Endothelial cell (in vitro differentiated cells): ENCODE measurements at places on chromosomes 3 and 15. TPM values are rescaled to one million over a fixed set of nuclear protein-coding genes. Genes with fewer than 3 reads are reported as not detected.

GRCh38 chr3:90043287-90043686 is 935.9 kb downstream of the EPHA3 start:
- no peak for DNase-seq

GRCh38 chr15:61225614-61226013 is 3.5 kb downstream of the RORA start:
- DNase-seq = no peak

- DNase-seq = no peak
Observed at GRCh38 chr3:128971421-128972100, 22.3 kb downstream of the CFAP92 start.

RETNLB gene
- not detected for total RNA-seq
